ENCODE measurements at places on chromosomes 12 and 14.
A peak's percentile ranks its signal among the peaks of the same experiment; 100 is the strongest.

DNA sequence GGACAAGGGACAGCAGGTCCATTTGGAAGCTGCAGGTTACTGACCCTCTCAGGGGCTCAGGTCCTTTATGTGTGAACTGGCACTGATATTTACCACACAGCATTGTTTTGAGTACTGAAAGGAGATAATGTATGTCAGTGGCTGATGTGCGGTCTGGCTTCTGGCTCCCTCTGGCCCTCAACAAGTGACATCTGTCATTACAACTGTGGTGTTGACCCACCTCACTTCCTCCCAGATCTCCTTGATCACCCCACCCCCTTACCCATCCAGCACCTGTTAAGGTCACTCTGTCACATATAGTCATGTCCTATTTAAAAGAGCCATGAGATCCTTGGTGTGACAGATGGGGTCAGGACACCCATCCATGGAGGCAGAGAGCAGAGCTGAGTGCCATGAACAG lies 22.7 kb upstream of the PRIMA1 start:
- DNase-seq: no peak

GRCh38 chr12:117119592-117120198 lies 20.5 kb upstream of the TESC start:
- DNase-seq: no peak

DNA sequence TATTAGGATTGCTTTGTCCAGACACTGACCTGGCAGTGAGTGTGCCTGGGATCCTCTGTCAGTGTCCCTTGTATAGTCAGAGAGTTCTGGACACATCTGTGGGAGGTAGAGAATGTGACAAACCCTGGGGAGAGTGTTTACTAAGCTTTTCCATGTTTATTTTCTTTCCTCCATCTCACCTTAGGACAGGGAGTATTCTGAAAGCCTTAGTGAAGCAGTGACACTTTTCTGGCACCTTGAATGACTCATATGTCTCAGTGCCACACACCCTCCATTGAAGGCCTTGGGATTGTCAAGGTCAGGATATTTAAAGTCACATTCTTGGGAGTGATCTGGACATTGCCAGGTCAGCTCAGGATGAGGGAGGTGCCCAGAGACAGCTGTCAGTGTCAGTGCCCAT lies 34.9 kb upstream of the CTDSP2 start:
- DNase-seq: no peak

DNA sequence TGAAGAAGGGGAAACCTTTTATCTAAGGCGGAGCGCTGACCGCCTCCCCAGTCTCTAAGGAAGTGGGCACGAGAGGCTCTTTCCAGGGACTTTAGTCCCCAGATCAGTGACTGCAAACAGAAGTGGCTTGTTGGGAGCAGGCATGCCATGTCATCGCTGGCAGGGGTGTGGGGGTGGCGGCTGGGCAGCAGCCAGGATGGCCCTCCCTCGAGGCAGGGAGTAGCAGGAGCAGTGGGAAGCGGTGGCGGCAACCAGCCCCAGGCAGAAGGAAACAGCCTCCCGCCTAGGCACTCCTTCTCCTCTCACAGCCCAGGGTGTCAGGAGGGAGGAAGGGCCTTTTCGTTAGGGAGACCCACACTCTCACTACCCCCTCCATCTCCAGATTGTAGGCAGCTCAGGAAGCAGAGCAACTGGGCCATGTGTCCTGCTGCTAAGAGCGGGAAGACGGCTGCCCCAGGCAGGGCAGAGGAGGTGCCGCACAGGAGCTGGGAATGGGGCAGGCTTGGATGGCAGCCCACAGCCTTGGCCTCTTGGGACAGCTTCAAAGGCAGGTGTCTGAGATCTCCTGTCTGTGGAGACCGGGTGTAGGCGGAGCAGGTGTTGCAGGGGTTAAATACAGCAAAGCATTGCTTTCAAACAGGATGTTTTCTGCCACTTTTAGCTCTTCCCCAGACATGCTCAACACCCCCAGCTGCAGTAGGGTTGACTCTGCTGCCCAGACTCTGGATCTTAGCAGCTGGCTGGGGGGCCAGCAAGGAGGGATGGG lies 21.8 kb downstream of the VDR start:
- no peak for DNase-seq

- no peak for DNase-seq
Measured at GRCh38 chr12:24979329-24979728, 30.4 kb upstream of the BCAT1 start.

DNA sequence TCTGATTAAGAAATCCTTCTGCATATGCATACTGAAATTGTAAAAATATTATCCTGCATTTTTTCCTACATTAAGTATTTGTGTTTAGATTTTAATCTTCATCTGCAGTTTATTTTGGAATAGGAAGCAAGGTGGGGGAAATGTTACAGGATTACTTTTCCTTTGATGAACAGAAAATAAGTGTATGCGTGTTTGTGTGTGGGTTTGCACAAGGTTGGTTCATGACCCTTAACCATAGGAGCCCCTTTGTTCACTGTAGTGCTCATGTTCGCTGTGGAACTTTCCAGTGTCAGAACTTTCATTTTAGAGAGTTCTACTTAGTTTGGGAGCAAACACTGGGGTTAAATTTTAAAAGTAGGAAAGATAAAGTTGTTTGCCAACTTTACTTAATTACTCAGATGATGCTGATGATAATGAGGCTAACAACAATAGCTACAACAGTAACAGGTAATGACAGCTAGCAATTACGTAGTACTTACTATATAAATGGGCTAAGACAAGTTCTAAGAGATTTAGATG lies 6.4 kb upstream of the A2M start:
- DNase-seq: no peak

DNA sequence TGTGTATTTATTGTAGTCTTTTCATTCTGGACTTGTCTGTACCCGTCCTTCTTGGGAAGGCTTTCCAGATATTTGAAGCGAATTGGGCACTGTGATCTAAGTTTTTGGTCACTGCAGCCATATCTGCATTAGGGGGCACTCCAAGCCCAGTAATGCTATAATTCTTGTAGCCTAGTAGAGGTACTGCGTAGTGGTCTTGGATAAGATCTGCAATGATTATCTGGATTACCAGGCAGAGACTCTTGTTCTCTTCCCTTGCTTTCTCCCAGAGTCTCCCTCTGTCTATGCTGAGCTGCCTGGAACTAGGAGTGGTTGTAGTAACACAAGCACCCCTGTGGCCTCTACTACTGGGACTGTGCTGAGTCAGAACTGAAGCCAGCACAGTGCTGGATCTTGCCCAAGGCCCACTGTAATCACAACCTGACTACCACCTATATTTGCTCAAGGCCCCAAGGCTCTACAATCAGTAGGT lies 30.0 kb downstream of the SLC38A2 start:
- peak; percentile 26 for DNase-seq

DNA sequence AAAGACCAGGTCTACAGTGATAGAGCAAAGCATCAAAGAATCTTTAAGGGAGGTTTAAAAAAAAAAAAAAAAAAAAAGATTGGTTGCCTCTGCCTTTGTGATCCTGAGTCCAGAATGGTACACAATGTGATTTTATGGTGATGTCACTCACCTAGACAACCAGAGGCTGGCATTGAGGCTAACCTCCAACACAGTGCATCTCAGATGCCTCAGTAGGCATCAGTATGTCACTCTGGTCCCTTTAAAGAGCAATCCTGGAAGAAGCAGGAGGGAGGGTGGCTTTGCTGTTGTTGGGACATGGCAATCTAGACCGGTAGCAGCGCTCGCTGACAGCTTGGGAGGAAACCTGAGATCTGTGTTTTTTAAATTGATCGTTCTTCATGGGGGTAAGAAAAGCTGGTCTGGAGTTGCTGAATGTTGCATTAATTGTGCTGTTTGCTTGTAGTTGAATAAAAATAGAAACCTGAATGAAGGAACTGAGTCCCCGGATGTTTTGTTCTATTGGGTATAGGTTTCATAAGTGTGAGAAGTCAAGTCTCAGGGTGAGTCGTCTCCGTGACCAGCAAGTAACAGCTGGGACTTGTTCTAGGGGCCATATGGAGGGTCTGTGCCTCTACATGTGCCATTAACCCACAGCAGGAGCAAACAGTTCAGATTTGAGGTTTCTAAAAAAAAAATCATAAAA lies 9.3 kb downstream of the PEBP1 start:
- no peak for DNase-seq

- no peak for DNase-seq
Measured at GRCh38 chr12:74538491-74539258, 1.0 kb downstream of the ATXN7L3B start.

- no peak for DNase-seq
Measured at GRCh38 chr12:12714276-12715021, 2.7 kb upstream of the CDKN1B start.

All from NCI-H446 (cell line).